ENCODE measurements at places on chromosomes 16 and 17.
A peak's percentile ranks its signal among the peaks of the same experiment; 100 is the strongest.

GRCh38 chr17:80561541-80562114 is 17.0 kb downstream of the RPTOR start:
- DNase-seq = peak; percentile 12

- DNase-seq = peak; percentile 96
Measured at GRCh38 chr16:17828012-17828411, 357.3 kb upstream of the XYLT1 start.

GRCh38 chr16:67915831-67916723 is 15.6 kb downstream of the CTRL start:
- no peak for DNase-seq

DNA sequence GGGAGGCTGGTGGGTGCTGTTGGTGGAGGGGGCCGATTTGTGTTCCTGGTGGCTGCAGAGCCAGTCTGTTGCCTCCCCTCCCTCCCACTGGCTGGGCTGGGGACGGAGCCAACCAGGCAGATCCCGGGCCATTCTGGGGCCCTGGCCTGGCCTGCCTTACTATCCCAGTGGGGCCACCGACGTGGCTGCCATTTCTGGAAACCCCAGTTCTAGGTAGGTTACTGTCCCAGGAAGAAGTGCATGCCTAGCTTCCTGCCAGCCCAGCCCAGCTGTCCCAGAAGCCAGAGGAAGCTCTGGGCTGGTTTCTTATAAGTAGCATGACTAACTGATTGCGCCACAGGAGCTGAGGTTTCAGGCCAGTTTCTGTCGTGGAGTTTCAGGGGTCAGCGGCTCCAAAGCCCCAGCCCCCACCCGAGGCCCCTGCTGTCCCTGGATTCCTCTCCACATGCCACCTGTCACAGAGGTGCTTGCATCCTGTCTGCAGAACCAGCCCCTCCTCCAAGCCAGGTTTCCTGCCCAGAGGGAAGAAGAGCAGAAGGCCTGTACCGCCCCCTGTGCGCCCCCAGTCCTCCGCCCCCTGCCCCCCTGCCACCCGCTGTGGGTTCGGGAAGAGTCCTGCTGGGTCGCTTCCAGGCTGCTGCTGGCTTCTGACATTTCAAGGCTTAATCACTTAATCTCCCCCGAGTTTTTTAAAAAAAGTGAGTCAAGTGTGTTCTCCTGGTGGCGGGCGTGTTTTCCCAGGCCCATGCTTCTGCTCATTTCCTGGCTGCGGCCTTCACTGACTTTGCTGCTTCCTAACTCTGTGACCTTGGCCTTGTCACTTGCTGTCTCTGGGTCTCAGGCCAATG is 13.2 kb downstream of the IL4R start:
- peak; percentile 89 for DNase-seq

DNA sequence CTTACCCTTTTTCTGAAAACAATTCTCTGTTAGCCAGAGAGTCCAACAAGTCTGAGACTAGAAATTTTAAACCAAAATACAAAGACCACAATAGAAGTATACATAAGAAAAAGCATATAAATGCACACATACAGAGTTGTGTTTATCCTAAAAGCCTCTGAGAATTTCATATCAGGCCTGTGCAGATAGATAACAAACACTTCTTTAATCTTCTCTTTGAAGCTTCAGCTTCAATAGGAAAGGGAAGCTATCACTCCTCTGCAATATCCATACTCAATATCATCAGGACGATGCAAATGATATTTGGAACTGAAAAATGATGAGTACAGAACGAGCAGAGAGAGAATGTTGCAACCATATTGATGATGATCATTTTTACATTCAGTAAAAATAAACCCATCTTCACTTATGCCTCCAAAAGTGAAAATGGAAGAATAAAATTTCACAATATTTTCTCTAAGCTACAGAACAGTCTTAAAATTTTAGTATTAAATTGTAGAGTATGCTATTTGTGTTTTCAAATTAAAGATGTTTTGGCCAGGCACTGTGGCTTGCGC is 61.6 kb downstream of the SKAP1 start:
- no peak for DNase-seq

GRCh38 chr17:80065478-80066170 is 29.2 kb downstream of the CCDC40 start:
- no peak for DNase-seq

DNA sequence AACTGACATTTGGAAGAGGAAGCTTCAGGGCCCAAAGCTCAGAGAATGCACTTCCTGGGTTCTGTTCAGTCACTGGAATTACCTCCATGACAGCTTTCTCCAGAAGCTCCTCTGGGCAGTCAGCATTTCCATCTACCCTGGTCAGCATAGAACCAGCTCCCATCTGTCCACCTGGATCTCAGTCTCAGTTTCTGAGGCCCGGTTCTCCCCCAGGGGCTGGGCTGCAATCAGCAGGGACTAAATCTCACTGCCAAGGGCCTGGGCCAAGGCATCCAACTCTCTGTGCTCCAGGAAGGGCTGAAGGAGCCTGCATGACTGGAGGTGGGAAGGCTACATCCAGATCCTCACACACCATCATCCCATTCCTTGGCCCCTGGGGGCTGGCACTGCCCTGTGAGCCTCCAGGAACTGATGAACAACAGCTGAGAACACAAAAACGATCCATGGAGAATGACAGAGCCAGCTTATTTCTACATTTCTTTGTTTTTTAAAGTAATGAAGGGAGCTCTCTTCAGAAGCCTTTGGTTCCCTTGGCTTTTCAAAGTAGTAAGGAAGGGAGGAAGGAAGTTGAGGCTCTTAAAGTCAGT is 66.3 kb upstream of the MRTFB start:
- DNase-seq = no peak

- DNase-seq = no peak
Measured at GRCh38 chr16:83400234-83400633, 407.5 kb upstream of the HSBP1 start.

DNA sequence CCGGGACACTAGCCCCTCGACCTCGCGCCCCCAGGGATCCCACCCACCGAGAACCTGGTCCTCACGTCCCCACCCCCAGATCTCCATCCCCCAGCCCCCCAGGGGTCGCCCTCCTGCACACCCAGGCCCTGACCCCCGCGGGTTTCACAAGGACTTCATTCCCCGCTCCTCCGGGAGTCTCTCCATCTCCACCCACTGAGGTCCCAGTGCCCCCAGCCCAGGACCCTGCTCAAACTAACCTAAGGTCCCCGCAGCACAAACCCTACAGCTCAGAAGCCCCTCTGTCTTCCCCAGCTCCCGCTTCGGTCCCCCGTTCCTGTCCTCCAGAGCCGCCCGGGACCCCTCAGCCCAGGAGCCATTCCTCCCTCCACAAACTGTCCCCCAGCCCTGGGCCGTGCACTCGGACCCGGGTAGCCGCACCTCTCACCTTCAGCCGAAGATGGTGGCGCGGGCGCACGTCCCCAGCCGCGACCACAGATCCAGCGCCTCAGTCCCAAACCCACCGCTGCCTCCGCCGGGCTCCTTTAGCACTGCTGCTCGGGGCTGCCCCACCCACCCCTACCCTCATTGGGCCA is at the start of gene MYH10:
Gene MYH10, minus strand, starts transcription at position 499 of the 575 bp plus-strand sequence. CDS start 7,479 bp downstream, outside the sequence.
- no peak for DNase-seq

DNA sequence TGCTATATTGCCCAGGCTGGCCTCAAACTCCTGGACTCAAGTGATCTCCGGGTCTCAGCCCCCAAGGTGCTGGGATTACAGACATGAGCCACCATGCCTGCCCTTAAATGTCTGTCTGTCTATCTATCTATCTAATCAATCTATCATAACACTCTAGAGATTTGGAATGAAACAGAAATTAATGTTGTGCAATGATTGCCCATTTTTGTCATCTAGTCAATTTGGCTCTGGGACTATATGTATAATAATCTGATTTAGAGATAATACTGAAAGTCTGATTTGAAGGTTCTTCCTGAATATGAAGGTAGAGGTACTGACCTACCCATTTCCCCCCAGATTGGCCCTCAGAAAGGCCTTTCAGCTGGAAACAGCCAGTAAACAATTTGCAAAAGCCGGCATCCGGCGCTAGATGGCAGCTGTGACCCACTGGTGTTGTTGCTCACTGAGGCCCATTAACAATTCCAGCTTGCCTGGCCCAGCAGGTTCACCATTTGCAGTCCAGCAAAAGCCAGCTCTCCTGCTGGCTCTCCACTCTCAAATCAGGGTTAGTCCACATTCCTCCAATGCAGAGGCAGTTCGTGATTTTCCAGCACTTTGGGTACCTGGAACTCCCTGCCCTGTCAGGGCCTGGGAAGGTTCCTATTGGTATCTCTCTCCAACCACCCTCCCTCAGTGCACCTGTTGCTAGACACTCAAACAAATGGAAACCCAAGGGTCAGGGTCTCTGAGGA is 22.9 kb upstream of the C16orf87 start:
- DNase-seq = peak; percentile 55

- no peak for DNase-seq
Measured at GRCh38 chr16:26733710-26734109, 333.0 kb upstream of the C16orf82 start.

- no peak for DNase-seq
Measured at GRCh38 chr16:56423584-56424403, 1.6 kb downstream of the AMFR start.

DNA sequence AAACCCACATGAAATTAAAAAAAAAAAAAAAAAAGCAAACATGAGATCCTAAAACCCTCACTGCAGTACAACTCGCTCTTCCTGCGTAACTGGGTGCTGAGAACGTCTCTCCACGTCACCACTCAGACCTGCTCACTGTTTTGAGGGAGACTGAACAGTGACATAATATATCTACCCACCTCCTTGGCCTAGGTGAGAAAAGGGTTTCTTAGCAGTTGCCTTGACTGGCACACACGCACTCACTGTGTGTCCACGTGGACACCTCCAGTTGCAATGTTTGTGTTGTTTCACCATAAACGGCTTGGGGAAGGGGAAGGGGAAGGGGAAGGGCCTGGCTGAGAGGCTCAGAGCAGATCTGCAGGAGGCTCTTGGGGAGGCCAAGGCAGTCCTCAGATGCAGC is 32.0 kb downstream of the FANCA start:
- no peak for DNase-seq

DNA sequence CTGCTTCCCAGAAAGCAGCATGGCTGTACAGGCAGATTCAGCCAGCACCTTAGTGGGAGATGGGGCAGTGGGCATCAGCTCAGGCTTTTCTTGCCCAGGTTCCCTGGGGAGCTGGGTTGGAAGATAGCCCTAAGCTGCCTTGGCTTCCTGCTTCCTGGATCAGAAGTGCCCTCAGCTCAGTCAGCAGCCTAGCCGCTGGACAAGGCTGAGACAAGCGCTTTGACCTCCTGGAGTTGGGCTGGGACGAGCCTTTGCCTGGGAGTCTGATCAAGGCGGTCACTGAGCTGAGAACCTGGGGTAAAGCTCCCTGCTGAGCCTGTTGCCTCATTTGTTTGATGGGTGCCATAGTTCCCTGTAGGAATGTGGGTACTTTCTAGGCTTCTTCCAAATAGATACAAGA is 190.0 kb downstream of the RAB11FIP4 start:
- DNase-seq = no peak

Measured in fibroblast of skin of right biceps (primary cell).